ENCODE measurements at places on chromosomes 6 and 20.

- peak; percentile 3 for DNase-seq
These were observed 56.3 kb upstream of the EYA4 start for GRCh38 chr6:133184798-133185372.

GRCh38 chr20:47672886-47673670 is 112.2 kb downstream of the SULF2 start:
- no peak for DNase-seq

DNA sequence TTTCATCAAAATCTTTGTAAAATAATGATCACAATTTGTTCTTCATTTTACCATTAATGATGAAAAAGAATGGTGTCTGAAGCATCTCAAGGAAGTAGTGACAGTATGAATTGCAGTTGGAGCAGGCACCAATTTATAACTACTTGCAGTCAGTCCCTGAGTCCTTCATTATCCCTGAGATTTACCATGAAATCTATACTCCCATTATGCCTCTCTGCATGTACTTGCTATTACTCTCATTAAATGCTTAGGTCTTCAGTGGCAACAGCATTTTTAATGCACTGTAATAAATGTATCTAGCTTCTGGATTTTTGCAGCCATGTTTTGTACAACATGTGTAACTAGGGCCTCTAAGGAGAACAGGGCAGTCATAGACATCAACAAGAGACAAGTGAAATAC is 708.8 kb downstream of the EYS start:
- no peak for DNase-seq

- DNase-seq: no peak
These were observed 46.3 kb upstream of the SCRT2 start for GRCh38 chr20:721876-722275.

- no peak for DNase-seq
These were observed 14.0 kb downstream of the ZC2HC1B start for GRCh38 chr6:143878272-143878760.

DNA sequence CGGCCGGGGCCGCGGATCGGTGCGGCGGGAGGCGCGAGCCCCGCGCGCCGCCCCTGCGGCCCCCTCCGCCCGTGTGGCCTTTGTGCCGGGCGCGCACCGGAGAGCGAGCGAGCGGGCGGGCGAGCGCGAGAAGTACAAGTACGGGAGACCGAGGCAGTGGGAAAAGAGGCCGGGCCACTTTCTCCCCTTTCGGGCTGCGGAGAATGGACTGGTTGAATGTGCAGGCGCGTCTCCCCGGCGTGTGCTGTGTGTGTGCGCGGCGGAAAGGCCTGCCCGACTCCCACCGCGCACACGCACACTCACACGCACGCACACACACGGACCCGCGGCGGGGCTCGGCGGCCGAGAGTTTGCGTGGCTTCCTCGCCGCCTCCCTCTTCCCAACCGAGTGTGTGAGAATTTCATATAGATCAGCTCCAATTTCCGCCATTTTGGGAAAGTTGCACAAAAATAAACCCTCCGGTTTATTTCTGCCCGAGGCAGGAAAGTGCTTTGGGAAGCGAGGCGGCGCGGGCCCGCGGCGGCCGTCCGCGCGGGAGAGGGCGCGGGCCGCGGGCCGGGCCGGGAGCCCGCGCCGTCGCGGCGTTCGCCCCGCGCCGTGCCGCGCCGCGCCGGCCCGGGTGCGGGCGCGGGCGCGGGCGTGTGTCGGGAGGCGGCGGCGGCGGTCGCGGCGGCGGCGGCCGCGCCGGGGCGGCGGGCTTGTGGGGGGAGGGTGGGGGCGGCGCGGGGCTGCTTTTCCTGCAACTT is 1.1 kb downstream of the L3MBTL3 start:
- no peak for DNase-seq

DNA sequence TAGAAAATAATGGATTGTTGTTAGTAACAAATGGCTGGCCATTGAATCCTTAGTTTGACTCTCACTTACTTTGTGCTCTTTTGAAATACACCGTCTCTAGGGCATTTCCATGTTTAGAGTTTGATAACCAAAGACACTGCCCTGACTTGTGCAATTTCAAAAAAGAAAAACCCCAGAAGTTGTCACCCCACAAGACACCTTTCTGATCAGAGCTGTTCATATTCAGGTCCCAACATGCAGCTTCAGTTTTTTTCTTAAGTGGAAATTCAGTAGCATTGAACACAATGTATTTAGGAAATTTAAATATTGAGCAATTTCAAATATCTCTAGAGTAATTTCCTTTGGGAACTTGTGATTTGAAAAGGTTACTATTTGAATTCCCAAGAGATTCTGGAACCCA is 19.4 kb downstream of the CRYBG1 start:
- DNase-seq: no peak

DNA sequence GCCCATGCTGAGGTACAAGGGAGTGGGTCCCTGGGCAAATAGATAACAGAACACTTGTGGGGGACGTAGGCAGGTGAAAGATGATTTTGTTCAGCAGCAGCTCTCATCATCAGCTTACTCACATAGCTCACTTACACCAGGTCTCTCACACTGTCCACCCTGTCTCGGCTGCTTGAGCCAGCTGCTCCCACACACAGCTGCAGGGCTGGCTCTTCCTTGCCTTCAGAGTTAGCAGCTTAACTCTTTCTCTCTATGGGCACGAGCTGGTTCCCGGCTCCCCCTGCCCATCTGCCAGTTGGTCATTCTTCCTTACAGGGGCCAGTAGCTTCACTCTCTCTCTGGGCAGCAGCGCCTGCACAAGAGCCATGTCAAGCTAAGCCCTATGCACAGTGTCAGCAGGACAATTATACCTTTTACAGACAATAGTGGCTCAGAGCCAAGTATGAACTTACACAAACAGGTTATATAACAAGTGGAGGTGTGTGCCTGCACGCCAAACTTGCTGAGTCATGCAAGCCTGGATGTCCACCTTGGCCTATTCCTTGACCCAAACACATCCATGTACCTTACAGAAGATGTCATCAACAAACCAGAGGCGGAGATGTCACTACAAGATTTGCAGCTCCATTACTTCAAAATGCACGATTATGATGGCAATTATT is 18.7 kb downstream of the ZNF391 start:
- no peak for DNase-seq

GRCh38 chr20:20430066-20430465 is 62.2 kb downstream of the INSM1 start:
- no peak for DNase-seq

DNA sequence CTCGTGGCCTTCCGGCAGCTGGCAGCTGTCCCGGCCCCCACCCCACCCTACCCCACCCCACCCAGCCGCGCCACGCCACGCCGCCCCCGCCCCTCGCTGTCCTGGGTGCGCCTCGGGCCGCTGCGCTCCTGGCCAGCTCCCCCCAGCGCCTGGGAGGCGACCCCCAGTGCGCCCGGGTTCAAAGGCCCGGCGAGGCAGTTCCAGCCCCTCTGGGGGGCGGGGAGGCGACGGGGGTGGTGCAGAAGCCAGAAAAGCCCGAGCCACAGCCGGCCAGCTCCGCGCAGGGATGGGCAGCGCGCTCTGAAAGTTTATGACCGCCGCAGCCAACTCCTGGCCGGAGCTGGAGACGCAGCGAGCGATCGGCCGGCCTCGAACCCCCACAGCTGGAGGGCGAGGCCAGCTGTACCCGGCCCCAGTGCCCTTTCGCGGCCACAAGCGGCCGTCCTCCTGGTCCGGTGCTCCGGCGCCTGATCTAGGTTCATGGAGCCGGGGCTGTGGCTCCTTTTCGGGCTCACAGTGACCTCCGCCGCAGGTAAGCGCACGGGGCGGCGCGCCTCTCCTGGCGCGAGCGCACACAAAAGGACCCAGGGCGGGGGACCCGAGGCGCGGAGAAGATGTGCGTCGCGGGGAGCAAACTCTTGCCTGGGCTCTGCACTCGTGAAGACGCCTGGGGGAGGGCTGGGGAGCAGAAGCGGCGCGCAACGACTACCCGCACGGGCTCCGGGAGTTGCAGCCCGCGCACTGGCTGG is at the start of gene EDN3:
EDN3 (plus strand) TSS at position 279 of the 749 bp plus-strand sequence; CDS start at position 481, 202 bp downstream.
- no peak for DNase-seq

DNA sequence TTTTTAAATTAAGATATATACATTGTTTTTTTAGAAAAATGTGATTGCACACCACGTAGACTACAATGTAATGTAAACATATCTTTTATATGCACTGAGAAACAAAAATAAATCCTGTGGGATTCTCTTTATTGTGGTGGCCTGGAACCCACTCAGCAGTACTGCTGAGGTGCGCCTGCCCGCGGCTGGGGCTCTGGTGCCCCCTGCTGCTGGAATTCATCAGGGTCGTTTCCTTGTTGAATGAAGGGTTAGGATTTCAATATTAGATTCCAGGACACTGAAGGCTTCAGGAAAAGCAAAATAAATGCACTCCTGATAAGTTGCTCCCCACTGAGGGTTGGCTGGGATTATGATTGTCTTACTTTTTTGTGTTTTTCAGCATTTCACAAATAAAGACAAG is 175.8 kb upstream of the GGTLC1 start:
- no peak for DNase-seq

DNA sequence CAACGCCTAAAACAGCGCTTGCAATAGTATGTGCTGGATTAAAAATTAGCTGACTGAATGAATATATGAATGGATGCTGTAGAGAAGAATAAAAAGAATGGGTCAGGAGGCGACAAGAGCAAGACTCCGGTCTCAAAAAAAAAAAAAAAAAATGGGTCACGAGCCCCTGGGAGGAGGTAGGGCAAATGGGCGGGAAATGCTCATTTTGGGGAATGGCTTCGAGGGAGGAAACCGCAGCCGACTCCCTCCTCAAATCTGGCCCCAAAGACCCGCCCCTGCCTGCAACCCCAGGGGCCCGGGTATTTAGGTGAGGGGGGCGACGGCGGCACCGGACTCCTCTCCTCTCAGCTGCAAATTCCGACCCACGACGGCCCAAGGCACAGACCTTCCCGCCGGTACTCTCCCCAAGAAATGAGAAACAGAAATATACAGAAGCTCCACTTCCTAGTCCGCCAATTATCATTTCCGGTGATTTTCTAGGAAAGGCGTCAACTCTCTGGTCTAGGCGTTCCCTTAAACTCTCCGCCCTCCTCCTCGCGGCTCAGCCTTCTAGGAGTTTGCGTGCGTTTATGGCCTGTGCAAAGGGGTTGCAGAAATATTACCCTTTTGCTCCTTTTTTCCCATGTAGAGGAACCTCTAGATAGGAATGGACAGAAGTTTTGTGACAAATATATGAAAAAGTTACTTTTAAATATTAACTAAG is at the start of gene ZNF311:
ZNF311 (minus strand) TSS at position 133 of the 703 bp plus-strand sequence. CDS start 1,361 bp downstream, outside the sequence.
- DNase-seq: no peak

- DNase-seq: peak; percentile 14
These were observed 984 bp downstream of the TNFRSF21 start for GRCh38 chr6:47308552-47309290.

DNA sequence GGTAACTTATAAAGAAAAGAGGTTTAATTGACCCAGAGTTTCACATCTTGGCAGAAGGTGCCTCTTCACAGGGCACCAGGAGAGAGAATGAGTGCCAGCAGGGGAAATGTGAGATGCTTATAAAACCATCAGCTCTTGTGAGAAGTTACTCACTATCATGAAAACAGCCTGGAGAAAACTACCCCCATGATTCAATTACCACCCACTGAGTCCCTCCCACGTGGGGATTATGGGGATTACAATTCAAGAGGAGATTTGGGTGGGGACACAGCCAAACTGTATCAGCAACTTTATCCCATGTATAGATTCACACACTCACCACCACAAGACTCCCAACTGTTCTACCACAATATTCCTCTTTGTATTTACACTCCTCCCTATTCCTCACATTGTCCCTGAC is 10.6 kb downstream of the PDSS2 start:
- DNase-seq: no peak

- DNase-seq: no peak
These were observed 122.5 kb downstream of the RNGTT start for GRCh38 chr6:88840796-88841539.

- DNase-seq: no peak
These were observed 48.6 kb upstream of the HTR1B start for GRCh38 chr6:77511860-77512259.

- peak; percentile 52 for DNase-seq
These were observed at the start of gene HTR1E for GRCh38 chr6:86937219-86938079. Gene HTR1E (plus strand): TSS chr6:86937528. CDS start chr6:87015335, 77,807 bp downstream.

DNA sequence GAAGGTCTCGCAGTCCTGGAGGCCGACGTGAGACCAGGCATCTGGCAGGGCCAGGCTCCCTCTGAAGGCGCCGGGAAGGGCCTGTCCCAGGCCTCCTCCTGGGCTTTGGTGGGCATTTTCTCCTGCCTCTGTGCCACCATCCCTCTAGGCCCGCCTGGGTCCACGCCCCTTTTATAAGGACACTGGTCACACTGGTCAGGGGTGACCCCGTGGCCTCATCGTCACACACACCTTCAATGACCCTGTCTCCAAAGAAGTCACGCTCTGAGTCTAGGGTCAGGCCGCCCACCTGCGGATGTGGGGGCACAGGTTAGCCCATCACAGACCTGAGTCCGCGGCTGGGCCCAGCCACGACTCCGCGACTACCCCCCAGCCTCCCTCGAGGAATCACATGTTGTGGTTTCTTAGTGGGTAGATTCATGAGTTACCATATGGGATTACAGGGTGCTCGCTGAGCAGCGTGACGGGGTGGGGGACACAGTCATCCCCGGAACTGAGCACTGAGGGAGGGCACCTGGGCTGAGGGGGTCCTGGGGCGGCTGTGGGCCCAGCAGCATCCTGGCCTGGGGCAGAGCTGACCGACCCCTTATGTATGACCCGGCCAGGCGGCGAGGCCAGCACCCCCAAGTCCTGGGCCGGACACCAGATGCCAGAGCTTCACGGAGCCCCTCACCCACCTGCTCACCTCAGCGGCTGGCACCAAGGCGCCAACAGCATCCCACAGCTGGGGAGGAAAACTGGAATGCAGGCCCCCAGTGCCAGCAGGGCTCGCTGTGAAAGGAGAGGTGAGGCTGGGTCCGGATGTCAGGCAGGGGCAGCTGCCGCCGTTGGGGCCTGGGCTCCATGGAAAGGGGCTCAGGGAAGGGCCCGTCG is 115.9 kb downstream of the DLL1 start:
- no peak for DNase-seq

DNA sequence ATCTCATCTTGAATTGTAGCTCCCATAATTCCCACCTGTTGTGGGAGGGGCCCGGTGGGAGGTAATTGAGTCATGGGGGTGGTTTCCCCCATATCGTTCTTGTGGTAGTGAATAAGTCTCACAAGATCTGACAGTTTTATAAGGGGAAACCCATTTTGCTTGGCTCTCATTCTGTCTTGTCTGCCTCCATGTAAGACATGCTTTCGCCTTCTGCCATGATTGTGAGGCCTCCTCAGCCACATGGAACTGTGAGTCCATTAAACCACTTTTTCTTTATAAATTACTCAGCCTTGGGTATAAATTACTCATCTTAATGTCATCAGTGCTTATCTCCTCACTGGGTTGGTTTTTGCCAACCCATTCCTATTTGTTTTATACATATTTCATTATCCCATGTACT is 142.0 kb upstream of the GMDS start:
- DNase-seq: no peak

GRCh38 chr6:127205036-127205435 is 61.6 kb upstream of the RNF146 start:
- no peak for DNase-seq

All from NCI-H2171 (cell line).